ENCODE measurements at places on chromosomes 5 and 9. TPM values are rescaled to one million over a fixed set of nuclear protein-coding genes. Genes with fewer than 3 reads are reported as not detected.

DNA sequence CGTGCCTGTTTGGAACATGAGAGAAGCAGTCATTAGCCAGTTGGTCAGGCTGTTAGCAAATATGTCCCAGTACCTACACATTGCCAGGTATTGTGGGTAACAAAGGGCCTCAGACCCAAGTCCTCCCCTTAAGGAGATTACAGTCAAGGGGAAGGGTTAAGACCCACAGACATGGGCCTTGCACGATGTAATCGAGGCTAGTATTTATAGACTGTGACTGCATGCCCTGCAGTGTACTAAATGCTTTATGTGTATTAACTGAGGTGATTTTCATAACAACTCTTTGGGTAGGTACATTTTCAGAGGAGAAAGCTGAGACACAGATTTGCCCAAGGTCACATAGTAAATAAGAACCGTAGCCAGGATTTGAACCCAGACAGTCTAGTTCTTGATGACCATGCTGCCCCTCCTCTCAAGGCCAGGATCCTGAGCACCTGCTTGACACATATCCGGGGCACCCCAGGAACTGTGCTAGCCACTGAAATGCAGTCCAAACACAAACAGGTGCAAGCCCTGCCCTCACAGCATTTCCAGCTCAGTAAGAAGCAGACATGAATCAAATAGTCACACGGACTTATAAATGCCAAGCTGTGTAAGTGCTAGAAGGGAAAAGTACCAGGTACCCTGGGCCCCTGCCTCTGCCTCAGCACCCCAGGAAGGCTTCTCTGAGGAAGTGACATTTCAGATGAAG, 32.0 kb upstream of the GRPEL2 start:
- no peaks in the 10 kb centered on the region for H3K27me3 ChIP-seq
- H3K4me3 ChIP-seq: no peak overlapping the region
- H3K4me1 ChIP-seq: peaks cover 4% of the 10 kb centered on the region
- no peaks in the 10 kb centered on the region for H3K36me3 ChIP-seq
- DNase-seq: no peak

GRCh38 chr9:7973123-7973522, 173.5 kb upstream of the DMAC1 start:
- no peak for DNase-seq
- no peak overlapping the region for H3K4me3 ChIP-seq
- H3K4me1 ChIP-seq: peaks cover 19% of the 10 kb centered on the region

GRCh38 chr5:112634166-112634565, 103.5 kb upstream of the APC start:
- no peaks in the 10 kb centered on the region for H3K27me3 ChIP-seq
- DNase-seq: no peak
- peaks cover 44% of the 10 kb centered on the region for H3K4me1 ChIP-seq
- no peak overlapping the region for H3K27ac ChIP-seq
- peaks cover 5% of the 10 kb centered on the region for H3K36me3 ChIP-seq

- H3K27ac ChIP-seq: no peak overlapping the region
- no peaks in the 10 kb centered on the region for H3K36me3 ChIP-seq
- peaks cover 10% of the 10 kb centered on the region for H3K4me1 ChIP-seq
- H3K27me3 ChIP-seq: peaks cover 4% of the 10 kb centered on the region
- DNase-seq: no peak
- H3K4me3 ChIP-seq: peak overlapping the region; percentile 66
Observed at GRCh38 chr9:133738640-133739225, 581 bp upstream of the SARDH start.

DNA sequence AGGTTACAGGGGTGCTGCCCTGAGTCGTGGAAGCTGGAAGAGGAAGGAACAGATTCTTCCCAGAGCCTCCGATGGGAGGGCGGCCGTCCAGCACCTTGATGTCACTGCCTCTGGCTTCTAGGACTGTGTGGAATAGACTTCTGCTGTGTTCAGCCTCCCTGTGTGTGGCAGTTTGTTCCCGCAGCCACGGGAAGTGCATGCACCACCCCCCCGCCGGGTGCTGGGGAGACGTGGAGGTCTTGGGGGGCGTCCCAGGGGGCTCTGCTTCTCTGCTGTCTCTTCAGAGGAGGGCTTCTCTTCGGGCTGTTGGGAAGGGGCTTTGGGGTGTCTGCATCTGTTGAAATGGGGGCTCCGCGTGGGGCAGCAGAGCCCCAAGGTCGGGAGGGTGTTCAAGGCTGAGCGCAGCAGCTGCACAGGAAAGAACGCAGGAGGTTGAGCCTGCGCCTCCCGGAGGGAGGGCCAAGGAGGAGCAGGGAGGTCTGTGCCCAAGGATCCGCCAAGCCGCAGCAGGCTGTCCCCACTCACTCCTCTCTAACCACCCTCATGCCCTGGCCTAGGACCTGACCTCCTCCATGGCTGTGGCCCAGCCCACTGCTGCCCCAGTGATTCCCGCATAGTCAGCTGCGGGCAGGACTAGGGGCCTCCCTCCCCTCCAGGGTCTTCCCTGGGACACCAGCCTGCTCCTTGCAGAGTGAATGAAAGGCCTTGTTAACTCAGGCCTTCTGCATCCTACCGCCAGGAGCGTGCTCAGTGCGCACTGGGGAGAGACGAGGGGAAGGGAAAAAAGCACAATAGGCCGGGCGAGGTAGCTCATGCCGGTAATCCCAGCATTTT, 45.0 kb downstream of the ROPN1L start:
- H3K27ac ChIP-seq: no peak overlapping the region
- H3K4me1 ChIP-seq: peaks cover 8% of the 10 kb centered on the region
- H3K36me3 ChIP-seq: no peaks in the 10 kb centered on the region
- DNase-seq: no peak
- H3K27me3 ChIP-seq: no peaks in the 10 kb centered on the region

DNA sequence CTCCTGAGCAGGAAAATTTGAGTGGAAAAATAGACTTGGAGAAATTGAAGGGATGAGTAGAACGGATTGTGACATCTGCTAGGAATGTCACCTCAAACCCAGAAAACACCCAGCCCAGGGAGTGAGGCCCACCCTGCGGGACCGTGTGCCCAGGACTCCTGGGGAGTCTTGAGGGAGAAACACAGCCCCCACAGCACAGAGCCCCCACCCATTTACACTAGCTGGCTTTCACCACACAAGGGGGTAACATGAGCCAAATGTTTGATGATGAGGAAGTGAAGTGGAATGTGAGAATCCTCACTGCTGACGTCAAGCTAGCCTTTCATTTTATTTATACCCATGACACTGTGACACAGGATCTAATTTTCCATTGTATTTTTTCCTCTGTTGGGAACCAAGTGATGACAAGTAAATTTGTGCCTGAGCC, 42.8 kb upstream of the PDE8B start:
- DNase-seq: no peak
- H3K27ac ChIP-seq: peak overlapping the region; percentile 73
- H3K36me3 ChIP-seq: peaks cover 2% of the 10 kb centered on the region
- H3K27me3 ChIP-seq: no peaks in the 10 kb centered on the region
- H3K4me3 ChIP-seq: no peak overlapping the region

GRCh38 chr9:129322641-129323375, 144.7 kb upstream of the IER5L start:
- no peak overlapping the region for H3K4me3 ChIP-seq
- H3K27me3 ChIP-seq: no peaks in the 10 kb centered on the region
- H3K27ac ChIP-seq: peak overlapping the region; percentile 81

- H3K4me1 ChIP-seq: peaks cover 46% of the 10 kb centered on the region
- DNase-seq: no peak
- peaks cover 6% of the 10 kb centered on the region for H3K36me3 ChIP-seq
- H3K27ac ChIP-seq: peak overlapping the region; percentile 95
- no peaks in the 10 kb centered on the region for H3K27me3 ChIP-seq
Observed at GRCh38 chr9:34653151-34654072, 1.4 kb downstream of the IL11RA start.

GRCh38 chr9:63859475-63860215, 1425.4 kb downstream of the FOXD4L5 start:
- no peak overlapping the region for H3K4me3 ChIP-seq
- no peak for DNase-seq
- H3K36me3 ChIP-seq: peaks cover 3% of the 10 kb centered on the region
- H3K27me3 ChIP-seq: no peaks in the 10 kb centered on the region
- H3K27ac ChIP-seq: no peak overlapping the region

- DNase-seq: no peak
- no peaks in the 10 kb centered on the region for H3K4me1 ChIP-seq
- H3K4me3 ChIP-seq: no peak overlapping the region
- H3K27me3 ChIP-seq: no peaks in the 10 kb centered on the region
- peaks cover 10% of the 10 kb centered on the region for H3K36me3 ChIP-seq
Observed at GRCh38 chr5:124330595-124331220, 415.7 kb downstream of the ZNF608 start.

- no peak overlapping the region for H3K4me3 ChIP-seq
- H3K36me3 ChIP-seq: peaks cover 3% of the 10 kb centered on the region
- no peaks in the 10 kb centered on the region for H3K27me3 ChIP-seq
- H3K4me1 ChIP-seq: peaks cover 3% of the 10 kb centered on the region
Observed at GRCh38 chr5:127931396-127931795, 152.2 kb upstream of the SLC12A2 start.

DNA sequence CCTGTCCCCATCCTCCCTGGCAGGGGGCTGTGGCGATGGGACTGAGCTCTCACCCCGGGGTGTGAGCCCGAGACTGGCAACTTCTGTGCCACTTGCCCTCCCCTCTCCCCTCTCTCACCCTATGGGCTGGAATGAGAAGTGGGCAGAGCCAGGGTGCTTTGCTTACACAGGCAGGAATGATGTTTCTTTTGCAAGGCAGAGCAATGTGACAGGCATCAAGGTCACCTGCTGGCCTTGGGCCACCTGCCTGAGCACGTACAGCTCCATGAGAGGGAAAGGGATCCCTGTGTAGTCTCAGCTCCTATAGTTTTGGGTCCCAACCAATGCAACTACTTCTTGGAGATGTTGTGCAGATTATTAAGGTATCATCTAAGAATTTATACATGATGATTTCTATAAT, 252.8 kb upstream of the DAP start:
- H3K27ac ChIP-seq: no peak overlapping the region
- H3K4me3 ChIP-seq: no peak overlapping the region
- peaks cover 6% of the 10 kb centered on the region for H3K4me1 ChIP-seq
- no peak for DNase-seq

- H3K27ac ChIP-seq: peak overlapping the region; percentile 19
- peaks cover 2% of the 10 kb centered on the region for H3K27me3 ChIP-seq
Observed at GRCh38 chr5:14105718-14106410, 37.3 kb upstream of the TRIO start.

GRCh38 chr5:57193757-57194413, 20.0 kb downstream of the GPBP1 start:
- DNase-seq: no peak
- H3K27ac ChIP-seq: peak overlapping the region; percentile 78
- no peaks in the 10 kb centered on the region for H3K27me3 ChIP-seq
- H3K36me3 ChIP-seq: peaks cover 33% of the 10 kb centered on the region

- H3K27ac ChIP-seq: no peak overlapping the region
- H3K4me1 ChIP-seq: peaks cover 15% of the 10 kb centered on the region
- H3K36me3 ChIP-seq: no peaks in the 10 kb centered on the region
- no peaks in the 10 kb centered on the region for H3K27me3 ChIP-seq
- H3K4me3 ChIP-seq: no peak overlapping the region
- DNase-seq: no peak
Observed at GRCh38 chr9:115362640-115363039, 244.7 kb upstream of the TNC start.

DNA sequence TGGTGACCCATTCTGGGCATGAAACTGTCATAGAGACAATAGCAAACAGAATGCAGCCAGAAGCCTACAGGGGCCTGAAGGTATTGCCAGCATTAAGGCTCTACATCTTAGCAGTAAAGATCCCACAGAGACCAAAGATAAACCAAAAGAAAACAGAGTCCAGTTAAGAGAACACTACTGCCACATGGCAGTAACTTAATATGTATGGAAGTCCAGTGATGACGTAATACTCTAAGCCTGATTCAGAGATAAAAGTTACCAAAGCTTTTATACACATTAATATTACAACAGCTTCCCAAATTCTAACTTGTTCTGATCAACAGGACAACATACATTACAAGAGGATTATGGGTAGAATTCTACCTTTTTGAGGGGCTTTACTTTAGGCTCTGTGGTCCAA, 371.5 kb downstream of the PRELID2 start:
- H3K4me1 ChIP-seq: no peaks in the 10 kb centered on the region
- no peak for DNase-seq
- no peaks in the 10 kb centered on the region for H3K27me3 ChIP-seq
- no peak overlapping the region for H3K27ac ChIP-seq

DNA sequence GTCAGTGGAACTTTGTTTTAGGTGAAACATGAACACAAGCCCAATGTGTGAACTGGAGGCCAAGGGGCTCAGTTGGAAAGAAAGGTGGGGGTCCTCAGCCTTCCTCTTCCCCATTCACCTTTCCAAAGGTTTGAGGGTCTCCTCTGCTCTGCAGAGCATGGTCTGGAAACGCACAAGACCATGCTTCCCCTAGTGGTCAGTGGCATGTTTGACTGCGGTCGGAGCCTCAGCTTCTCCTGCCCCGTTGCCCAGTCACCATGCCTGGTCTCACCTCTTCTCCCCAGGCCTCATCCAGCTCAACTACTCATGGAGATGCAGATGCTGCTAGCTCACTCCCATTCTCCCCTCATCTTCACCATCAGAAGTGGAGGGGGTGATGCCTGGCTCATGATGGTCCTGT, 340.3 kb downstream of the GADD45G start:
- peaks cover 15% of the 10 kb centered on the region for H3K4me1 ChIP-seq
- H3K27ac ChIP-seq: no peak overlapping the region
- DNase-seq: no peak

DNA sequence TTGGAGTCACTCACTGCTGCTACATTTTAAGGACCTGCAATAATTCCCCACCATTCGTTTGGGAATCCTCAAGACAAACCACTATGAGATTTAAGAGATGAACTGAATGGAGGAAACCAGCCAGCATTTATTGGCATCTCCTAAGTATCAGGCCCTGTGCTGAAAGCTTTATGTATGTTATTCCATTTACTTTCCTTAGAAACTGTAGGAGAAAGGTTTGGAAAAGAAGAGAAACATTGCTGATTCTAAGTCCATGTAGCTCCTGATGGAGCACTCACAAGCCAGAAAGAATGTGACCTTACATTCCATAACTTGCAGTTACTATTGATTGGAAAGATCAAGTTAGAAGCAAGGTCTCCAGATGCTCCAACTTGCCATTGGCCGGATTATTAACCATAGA, 267.4 kb downstream of the GAS1 start:
- DNase-seq: no peak
- no peak overlapping the region for H3K27ac ChIP-seq
- no peaks in the 10 kb centered on the region for H3K27me3 ChIP-seq
- H3K36me3 ChIP-seq: no peaks in the 10 kb centered on the region

- no peak overlapping the region for H3K4me3 ChIP-seq
- peaks cover 3% of the 10 kb centered on the region for H3K4me1 ChIP-seq
- DNase-seq: no peak
Observed at GRCh38 chr5:137341831-137342230, 157.3 kb downstream of the SPOCK1 start.

BTNL9 gene
- 0.18 TPM for total RNA-seq

KYAT1 gene
- 8.0 TPM for total RNA-seq

NDST1 gene
- total RNA-seq: 132 TPM

LCP2 gene
- total RNA-seq: not detected

CDO1 gene
- 13.1 TPM for total RNA-seq

CACNA1B gene
- total RNA-seq: 0.75 TPM

HRH2 gene
- total RNA-seq: 2.8 TPM

CDH10 gene
- 25.4 TPM for total RNA-seq

PCDHGA9 gene
- total RNA-seq: 2.1 TPM

SAP30L gene
- total RNA-seq: 34.8 TPM

EIF4E1B gene
- not detected for total RNA-seq

KIF12 gene
- 5.2 TPM for total RNA-seq

MTMR12 gene
- total RNA-seq: 23.8 TPM

SLC44A1 gene
- total RNA-seq: 47.5 TPM

SPINK4 gene
- total RNA-seq: not detected

PCDHA11 gene
- total RNA-seq: 11.7 TPM

HBEGF gene
- total RNA-seq: 8.0 TPM
